AG09309 (cell line): ENCODE measurements at places on chromosomes 4 and X.

GRCh38 chrX:123731987-123732669 lies 724 bp downstream of the THOC2 start:
- DNase-seq, result no peak

- DNase-seq, result peak; percentile 74
Measured at GRCh38 chr4:128715616-128716015, 93.9 kb upstream of the JADE1 start.

DNA sequence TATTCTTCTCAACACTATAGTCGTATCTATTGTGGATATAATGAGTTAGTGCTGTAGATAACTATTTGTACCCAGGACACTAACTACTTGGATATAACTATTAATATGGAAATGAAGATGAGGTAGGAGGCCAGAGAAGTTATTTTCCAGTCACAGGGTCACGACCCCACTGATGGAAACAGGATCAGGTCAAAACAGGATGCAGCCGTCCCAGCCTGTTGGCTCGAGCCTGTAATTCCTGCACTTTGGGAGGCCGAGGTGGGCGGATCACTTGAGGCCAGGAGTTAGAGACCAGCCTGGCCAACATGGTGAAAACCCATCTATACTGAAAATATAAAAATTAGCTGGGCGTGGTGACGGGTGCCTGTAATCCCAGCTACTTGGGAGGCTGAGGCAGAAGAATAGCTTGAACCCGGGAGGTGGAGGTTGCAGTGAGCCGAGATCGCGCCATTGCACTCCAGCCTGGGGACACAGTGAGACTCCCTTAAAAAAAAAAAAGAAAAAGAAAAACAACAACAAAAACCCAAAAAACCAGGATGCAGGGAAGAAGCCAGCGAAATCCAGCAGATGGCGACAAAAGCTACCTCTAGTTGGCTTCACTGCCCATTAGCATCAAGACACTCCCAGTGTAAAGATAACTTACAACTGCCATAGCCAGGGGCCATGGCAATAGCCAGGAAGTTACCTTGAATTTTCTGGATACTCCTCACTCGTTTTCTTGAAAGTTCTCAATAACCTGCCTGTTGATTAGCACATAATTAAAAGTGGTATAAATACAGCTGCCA lies 37.9 kb upstream of the NKAP start:
- DNase-seq, result no peak

GRCh38 chrX:122943918-122944317 lies 240.2 kb upstream of the GRIA3 start:
- peak; percentile 33 for DNase-seq

DNA sequence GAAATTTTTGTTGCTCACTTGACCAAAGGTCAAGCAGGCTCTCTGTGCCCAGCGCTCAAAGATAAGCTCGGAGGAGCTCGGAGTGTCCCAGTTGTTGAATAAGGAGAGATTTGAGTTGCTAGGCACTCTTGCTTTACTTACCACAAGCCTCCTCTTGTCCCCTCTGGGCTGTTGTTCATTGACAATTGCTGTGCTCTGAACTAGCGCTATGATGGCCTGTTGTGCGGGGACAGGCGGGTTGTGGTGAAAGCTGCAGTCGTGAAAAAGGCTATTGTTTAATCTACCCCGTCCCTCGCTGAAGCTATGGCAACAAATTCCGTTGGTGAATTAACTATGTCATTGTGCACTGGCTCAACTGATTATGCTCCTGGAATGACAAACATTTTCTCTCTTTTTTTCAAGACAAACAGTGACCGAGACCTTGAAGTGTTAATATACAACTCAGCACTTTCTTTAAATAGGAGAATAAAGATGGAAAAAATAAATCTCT lies 21.0 kb upstream of the POLA1 start:
- DNase-seq, result no peak

GRCh38 chrX:70774223-70774622 lies 134.3 kb downstream of the TEX11 start:
- DNase-seq, result no peak

DNA sequence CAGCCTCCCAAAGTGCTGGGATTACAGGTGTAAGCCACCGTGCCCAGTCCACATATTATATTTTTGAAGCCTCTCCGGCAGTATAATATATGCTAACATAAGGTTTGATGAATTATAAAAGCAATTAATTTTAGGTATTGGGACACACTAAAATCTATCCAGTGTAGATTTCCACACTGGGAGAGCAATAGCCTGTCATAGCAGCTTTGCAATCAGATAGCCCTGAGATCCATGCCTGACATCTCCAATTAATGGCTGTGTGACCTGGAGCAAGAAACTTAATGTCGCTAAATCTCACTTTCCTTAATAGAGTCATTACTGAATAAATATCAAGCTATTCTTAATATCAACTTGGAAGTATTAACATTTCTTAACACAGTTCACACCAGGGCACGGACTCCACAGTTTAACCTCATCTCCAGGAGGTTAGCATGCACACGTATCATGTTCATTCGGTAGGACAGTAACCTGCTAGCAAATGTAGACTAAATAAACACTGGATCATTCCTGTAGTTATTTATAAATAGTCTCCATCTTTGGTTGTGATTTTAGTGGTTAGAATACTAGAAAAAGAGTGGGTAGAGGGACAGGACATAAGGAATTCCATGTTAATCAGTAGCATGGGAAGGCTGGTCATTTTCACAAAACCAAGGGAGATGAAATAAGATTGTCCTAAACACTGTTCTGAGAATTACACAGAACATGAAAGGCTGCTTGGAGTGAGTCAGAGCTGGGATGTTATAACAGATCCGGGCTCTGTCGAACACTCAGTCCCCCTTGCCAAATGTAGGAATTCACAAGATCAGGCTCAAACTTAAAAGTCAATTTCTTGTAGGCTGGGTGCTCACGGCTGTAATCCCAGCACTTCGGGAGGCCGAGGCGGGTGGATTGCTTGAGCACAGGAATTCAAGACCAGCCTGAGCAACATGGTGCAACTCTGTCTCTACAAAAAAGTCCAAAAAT lies 254.7 kb downstream of the PALLD start:
- peak; percentile 45 for DNase-seq

DNA sequence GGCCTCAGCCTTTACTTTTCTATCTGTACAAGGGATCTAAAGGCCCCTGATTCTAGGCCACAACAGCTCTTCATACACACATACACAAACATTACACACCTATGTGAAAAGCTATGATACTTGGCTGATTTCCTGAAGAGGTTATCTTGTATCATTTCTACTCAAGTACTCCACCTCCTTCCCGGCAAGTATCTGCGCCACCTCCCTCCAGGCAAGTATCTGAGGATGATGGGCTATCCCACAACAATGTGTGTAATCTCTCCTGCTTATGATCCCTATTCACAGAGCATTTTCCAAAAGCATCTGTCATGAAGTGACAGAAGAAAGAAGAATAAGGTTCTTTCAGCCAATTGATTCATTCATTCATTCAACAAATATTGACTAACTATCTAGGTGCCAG lies 36.8 kb downstream of the AFAP1 start:
- no peak for DNase-seq

GRCh38 chr4:113756005-113756410 lies 5.5 kb downstream of the CAMK2D start:
- DNase-seq, result no peak

DNA sequence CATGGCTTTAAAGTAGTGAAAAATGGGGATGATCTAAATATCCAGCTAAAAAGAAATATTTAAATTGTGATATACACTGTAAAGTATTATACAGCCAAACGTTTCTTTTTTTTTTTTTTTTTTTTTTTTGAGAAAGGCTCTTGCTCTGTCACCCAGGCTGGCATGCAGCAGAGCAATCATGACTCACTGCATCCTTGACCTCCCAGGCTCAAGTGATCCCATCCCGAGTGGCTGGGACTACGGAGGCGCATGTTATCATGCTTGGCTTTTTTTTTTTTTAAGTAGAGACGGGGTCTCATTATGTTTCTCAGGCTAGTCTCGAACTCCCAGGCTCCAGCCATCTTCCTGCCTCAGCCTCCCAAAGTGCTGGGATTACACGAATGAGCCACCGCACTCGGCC lies 17.1 kb downstream of the SMIM14 start:
- no peak for DNase-seq

GRCh38 chr4:126130215-126130614 lies 815.5 kb downstream of the FAT4 start:
- DNase-seq, result no peak

DNA sequence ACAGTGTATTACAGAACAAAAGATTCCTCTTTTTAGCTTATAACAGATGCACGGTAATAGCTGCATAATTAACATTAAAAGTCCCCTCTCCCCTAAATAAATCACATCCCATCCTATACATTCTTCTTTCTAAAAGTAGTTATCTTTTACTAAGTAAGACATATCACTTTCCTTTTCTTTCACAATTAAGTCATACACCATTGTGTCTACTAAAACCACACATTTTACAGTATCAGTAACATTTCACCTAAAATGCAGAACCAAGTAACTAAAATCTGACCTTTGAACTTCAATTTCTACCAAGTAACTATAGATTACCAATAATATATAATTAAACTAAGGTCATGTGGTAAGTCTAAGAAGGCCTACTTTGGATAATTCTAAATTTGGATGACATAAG lies 14.2 kb downstream of the DHX15 start:
- DNase-seq, result no peak

GRCh38 chr4:90419124-90419711 lies 292.0 kb downstream of the CCSER1 start:
- no peak for DNase-seq
